ENCODE measurements at places on chromosomes 16 and 17.

DNA sequence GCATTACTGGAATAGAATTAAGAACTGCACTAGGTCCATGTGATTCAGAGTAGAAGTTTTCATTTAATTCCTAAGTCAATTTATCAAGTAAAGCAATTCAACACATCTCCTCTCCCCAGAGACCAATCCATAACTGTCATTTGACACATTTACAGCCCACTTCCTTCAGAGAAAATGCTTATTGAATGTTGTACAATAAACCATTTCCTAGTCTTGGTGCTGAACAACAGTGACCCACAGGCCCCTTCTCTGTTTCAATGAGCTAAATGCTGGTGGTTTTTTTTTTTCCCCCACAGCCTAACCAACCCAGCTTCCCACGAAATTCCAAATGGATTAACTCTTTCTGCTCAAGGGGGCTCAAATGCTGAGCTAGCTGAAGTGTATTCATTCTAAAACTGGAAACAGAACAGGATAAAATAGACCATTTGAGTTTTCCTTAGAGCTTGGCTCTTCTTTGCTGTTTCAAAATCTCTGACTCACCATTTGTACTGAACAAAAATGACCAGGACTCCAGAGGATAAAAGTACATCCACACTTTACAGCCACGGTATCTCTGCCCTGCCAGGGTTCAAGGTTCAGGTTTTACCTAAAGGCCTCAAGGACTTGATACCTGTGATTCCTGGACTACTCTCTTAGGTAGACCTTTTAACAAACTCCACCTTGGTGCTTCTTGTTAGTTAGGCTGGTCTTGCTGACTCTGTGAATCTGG is 62.3 kb downstream of the TMEM100 start:
- DNase-seq: peak; percentile 9

- peak; percentile 68 for DNase-seq
Measured at GRCh38 chr16:54268340-54268739, 18.2 kb downstream of the IRX3 start.

DNA sequence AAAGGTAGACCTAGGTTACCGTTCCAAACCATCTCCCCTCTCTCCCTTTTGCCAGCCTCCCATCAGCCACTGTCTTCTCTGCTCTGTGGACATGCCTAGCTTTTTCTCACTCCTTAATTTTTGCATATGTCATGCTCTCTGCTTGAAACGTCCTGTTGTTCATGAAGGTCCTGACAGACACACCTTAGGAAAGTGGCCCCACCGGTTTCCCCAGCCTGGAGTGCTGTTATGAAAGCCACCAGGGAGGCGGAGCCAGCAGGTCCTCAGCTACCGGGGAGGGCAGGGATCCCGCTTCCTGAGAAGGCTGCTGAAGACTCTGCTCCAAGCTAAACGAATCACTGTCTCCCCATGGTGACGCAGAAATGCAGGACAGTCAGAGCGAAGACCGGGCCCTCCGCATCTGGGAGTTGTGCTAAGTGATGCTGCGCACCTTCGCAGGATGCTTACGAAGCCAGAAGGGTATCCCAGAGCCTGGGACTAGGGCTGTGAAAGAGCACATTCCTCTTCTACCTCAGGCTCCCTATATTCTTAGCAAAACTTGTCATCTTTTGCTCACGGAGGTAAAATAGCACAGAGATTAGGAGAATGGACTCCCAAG is 2.3 kb upstream of the SLC16A11 start:
- peak; percentile 54 for DNase-seq

GRCh38 chr16:22225060-22225459 is 19.0 kb downstream of the EEF2K start:
- DNase-seq: no peak

- DNase-seq: no peak
Measured at GRCh38 chr17:79085154-79085920, 10.7 kb downstream of the ENGASE start.

- DNase-seq: no peak
Measured at GRCh38 chr17:40230670-40231069, 11.6 kb downstream of the WIPF2 start.

- no peak for DNase-seq
Measured at GRCh38 chr16:86011532-86011931, 112.6 kb downstream of the IRF8 start.

DNA sequence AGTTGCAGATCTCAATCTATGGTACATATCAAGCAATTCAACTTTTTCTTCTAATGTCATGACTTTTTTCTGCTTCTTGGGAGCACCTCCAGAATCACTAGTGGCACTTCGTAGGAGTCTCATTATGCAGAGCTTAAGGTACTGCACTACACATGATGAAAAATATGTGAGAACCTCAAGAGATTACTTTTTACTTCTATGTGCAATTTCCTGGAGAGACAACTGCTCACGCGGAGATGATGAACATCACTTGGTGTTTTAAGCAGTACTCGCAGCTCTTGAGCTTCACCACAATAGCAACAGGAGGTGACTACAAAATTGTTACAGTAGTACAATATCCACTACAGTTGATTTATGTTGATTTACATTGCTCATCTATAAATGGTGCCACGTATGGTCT is 79.7 kb downstream of the MRTFB start:
- no peak for DNase-seq

DNA sequence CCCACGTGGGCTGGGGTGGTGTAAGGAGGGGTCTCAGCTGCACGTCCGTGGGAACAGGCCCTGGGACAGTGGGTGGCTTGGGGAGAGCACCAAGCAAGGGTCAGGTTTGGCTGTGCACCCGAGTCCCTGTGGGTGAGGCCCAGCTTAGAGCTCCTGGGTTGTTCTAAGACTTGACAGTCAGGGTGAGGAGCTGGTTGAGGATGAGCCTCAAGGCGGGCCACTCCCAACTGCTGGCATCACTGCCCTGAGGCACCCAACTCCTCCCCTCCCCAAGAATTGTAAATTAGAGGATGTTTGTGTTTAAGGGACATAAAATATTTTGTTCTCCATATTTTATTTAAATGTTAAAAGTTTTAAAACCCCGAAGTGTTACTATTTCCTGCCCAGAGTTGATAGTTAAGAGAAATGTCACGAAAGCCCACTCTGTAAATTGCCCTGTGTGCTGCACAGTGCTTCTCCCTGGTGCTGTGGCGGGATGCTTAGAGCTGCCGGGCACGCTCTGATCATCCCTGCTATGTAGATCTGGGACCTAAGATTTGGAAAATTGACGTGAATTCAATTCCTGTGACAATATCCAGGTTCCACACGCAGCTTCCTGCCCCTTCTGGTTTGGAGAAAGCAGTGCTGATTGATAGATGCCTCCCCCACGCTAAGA is 15.9 kb downstream of the ZC3H18 start:
- DNase-seq: no peak

- DNase-seq: no peak
Measured at GRCh38 chr16:10590342-10590741, 9.9 kb upstream of the EMP2 start.

DNA sequence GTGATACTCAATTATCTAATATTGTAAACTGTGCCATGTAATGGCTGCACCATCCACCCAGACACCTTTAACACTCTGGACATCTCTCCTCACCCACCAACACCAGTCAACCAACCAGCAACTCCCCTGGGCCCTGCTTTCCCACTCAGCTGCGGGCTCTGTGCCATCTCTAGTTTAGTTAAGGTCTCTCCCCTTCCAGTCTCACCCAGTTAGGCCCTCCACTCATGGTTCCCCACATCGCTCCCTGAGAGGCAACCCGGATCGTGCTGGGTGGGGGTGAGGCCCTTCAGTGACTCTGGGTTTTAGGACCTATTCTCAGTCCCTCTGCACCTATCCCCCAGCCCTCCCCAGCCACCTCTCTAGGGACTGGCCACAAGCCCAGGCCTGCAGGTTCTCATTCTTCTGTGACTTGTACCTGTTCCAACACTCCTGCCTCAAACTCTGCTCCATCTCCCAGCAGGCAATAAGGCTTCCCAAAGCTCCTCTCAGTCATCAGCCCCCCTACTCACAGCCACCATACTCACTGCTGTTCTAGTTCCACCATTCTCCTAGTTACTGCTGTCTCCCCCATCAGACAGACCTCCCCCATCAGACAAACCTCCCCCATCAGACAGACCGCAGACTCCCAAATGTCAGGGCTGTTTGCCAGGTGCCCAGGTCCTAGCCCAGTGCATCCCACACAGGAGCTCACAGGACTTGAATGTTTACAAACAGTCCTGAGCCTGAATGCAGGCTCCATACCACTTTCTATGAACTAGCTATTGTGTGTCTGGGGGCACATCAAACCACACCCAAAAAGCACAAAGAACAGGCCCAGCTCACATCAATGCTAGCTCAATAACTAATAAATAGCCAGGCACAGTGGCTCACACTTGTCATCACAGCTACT is 2.6 kb downstream of the TK2 start:
- DNase-seq: no peak

GRCh38 chr16:68833251-68833650 is 10.1 kb upstream of the TANGO6 start:
- no peak for DNase-seq

GRCh38 chr16:29858149-29858849 is 4.7 kb downstream of the CDIPT start:
- DNase-seq: no peak

GRCh38 chr17:51921500-51921899 is 237.0 kb downstream of the CA10 start:
- no peak for DNase-seq

DNA sequence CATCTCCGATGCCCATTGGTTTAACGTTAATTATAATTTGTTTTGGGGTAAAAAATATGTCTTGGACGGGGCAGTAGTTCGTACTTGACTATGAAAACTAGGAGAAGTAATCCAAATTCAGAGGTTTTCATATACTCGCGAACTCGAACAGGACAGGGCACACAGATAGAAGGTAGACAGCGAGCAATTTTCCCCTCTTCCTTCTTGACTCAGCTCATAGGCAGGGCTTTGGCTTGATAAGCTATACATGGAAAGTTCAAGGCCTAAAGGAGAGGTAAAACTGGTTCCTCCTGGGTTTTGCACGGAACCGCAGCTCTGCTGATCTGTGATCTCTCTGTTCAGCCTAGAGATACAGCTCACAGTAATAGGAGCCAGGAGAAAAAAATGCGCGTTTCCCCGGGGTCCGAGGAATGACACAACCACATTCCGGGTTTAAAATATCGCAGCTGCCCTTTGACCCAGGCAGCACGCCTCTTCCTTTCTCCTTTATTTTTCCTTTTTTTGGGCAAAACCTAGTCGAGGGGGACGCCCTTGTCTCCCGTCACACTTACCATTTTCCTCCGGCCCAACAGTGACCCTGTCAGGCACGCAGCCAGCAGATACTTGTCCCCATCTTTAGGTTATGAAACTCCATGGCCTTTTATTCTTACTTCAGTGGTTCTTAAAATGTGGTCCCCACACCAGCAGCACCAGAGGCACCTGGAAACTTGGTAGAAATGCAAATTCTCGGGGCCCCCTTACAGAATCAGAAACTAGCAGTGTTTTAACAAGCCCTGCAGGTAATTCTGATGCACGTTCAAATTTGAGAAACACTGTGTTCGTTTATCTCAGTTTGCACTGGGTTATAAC is 1.7 kb upstream of the LASP1 start:
- DNase-seq: peak; percentile 70

- no peak for DNase-seq
Measured at GRCh38 chr17:19757536-19758180, 9.6 kb upstream of the ALDH3A1 start.

DNA sequence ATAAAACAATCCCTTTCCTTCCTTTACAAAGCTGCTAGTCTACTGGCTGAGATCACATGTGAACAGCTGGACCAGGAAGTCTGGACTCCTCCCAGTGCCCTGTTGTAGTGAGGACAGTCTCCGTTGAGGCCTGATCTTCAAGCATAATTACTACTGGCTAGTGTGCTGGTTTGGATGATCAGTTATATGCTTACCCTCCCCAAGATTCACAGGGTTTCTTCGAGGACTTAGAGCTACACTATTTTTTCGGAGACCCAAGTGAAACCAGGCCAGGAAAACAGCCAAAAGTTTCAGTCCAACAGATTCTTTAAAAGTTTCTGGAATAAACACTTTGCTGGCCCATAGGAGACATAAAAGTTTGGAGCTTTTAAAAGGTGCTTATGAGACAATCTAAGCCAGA is 194.9 kb upstream of the CDH11 start:
- no peak for DNase-seq

DNA sequence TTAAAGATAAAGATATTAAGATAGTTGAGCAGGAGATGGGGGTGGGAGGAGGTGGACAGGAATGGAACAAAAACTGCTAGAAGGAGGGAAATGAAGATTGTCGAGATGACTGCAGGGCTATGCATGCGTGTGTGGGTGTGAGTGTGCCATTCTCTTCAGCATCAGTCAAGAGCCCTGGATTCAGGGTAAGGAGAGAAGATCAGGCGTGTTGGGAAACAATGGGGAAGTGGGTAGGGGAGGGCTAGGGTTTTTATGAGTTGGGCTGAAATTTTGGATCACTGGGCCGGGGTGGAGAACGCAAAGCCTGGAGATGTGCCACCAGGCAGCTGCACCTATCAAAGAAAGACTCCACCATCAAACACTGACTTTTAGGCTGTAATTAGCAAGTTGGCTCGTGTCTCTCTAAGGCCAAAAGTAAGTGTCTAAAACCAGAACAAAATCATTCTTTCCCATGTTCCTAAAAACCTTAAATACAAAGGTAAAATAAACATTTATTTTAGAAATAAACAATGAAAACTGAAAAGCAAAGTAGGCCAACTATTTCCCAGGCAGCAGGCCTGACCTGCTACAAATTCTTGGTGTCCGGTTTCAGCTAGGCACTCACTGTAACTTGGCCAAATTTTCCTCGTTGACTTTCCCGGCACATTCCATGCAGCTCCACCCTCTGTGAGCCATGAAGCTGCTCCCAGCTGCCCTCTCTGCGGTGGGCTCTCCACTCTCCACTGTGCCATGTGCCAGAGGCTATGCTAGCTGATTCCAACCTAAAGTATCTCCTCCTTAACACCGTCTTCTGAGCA is 4.2 kb downstream of the CDRT4 start:
- peak; percentile 13 for DNase-seq

GRCh38 chr16:8600144-8600775 is 9.9 kb upstream of the TMEM114 start:
- DNase-seq: no peak

DNA sequence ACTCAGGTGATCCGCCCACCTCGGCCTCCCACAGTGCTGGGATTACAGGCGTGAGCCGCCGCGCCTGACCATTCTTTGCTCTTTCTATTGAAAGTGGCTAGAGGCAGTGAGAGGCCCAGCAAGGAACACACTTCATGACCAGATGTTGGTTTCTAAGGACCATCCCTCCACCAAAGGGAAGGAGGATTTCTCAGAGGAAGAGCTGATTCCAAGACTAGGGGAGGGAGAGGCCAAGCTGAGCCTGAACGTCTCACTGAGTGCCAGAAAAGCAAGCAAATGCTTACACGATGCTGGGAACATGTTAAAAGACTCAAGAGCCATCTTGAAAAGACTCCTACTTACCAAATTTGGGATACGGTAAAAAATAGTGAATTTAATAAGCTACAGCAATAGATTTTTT is 79.2 kb downstream of the MRM3 start:
- no peak for DNase-seq

Data from HepG2 (cell line).